ENCODE measurements at places on chromosomes 4 and X.

GRCh38 chrX:11135564-11136185, 24.5 kb downstream of the HCCS start:
- no peak for DNase-seq

GRCh38 chr4:137711502-137711901, 179.2 kb upstream of the PCDH18 start:
- no peak for DNase-seq

GRCh38 chrX:23978491-23978890, 48.5 kb downstream of the KLHL15 start:
- no peak for DNase-seq

DNA sequence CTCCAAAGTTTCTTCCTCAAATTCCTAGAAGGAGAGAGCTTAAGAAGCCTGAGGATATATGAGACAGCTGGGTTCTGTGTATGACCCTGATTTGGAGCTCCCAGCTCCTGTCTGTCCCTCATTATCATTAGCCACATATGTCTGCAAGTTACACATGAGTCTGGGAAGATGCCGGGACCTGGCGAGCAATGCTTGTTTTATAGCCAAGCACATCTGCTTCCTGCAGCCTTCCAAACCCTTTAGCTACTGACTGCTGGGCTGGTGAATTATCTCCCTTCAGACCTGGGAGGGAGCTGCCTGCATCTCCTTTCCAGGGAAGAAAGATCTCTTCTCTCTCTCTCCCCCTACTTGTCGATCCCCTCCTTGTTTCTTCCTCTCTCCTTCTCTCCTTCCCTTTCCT, 556.7 kb upstream of the BOD1L1 start:
- DNase-seq = no peak

GRCh38 chr4:55682295-55682694, 46.2 kb upstream of the NMU start:
- no peak for DNase-seq

DNA sequence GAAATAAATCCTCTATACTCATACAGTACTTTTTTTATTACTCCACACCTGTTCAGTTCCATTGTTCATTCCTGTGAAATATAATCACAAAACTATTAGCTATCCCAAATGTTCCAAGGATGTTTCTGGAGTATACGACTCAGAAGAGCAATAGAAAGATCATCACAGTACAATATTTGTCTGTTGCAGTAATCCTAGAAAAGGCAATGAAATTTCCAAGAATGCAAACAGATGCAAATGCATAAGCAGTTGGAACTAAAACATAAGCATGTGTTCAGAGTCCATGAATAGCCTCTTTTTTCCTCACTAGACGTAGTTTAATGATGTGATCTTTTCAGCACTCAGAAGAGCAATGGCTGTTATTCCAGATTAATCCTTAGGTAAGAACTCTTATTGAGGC, 55.2 kb downstream of the RTL3 start:
- DNase-seq = no peak

DNA sequence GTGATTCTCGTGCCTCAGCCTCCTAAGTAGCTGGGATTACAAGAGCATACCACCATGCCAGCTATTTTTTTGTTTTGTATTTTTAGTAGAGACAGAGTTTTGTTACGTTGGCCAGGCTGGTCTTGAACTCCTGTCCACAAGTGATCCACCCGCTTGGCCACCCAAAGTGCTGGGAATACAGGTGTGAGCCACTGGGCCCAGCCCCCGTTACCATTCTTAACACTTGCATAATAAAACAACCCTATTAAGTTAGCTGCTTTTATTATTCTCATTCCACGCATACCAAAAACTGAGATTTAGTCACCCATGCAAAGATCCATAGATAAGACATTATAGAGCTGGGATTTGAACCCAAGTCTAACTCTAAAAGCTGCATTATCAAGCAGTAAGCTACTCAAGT, 6.0 kb upstream of the TEX13A start:
- DNase-seq = no peak
